ENCODE measurements at places on chromosomes 16 and 17. TPM values are rescaled to one million over a fixed set of nuclear protein-coding genes. Genes with fewer than 3 reads are reported as not detected.

Gene KCNAB3
- total RNA-seq = 0.38 TPM

Gene CNGB1
- total RNA-seq = 0.12 TPM

Gene ACSM5
- total RNA-seq = 0.74 TPM

Gene HLF
- total RNA-seq = 0.12 TPM

Gene RHBDF1
- total RNA-seq = 43.7 TPM

Gene IGSF6
- total RNA-seq = not detected

Gene NUPR1
- total RNA-seq = 72.5 TPM

Gene KLHL10
- total RNA-seq = not detected

Gene TMED6
- total RNA-seq = not detected
